ENCODE measurements at places on chromosomes 7 and 10.

GRCh38 chr7:28621369-28621841 lies 209.1 kb downstream of the CREB5 start:
- DNase-seq, result no peak

DNA sequence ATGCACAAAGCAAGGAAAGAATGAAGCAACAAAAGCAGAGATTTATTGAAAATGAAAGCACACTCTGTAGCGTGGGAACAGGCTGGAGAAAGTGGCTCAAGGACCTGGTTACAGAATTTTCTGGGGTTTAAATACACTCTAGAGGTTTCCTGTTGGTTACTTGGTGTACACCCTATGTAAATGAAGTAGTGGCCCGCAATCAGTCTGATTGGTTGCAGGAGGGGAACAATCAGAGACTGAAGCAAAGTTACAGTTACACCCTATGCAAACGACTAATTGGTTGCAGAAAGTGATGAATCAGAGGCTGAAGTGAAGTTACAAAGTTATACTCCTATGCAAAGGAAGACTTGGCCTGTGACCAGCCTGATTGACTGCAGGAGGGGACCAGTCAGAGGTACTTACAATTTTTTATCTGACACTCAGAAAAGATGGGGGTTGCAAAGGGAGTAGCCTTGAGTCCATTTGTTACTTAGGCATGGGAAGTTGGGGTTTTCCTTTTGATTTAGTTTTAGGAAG lies 3.6 kb upstream of the MTPN start:
- peak; percentile 53 for DNase-seq

- peak; percentile 22 for DNase-seq
These were observed 312.1 kb upstream of the MEOX2 start for GRCh38 chr7:15998617-15999016.

DNA sequence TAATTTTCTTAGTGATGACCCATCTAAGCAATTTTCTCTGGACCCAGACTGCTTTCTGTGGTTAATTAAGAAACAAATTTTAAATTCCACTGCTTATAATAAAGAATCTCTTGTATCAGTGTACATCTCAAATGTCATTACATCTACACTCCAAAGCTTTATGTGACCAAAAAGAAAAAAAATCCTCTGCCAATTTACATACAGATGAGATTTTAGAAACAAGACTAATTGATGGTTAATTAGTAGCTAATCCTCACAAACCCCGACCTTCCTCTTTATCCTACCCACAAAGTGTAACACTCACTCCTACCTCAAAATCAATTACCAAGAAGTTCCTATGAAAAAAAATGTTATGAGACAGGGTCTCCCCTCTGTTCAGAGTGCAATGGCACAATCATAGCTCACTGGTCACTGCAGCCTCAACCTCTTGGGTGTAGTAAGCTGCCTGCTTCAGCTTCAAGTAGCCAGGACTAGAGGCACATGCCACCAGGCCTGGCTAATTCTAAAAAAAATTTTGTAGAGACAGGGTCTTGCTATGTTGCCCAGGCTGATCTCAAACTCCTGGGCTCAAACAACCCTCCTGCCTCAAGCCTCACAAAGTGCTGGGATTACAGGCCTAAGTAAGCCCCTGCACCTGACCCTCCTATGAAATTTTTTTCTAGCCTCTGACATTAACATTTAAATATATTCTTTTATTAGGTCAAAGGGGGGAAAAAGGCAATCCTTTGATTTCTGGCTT lies 14.8 kb downstream of the KIF5B start:
- DNase-seq, result no peak

GRCh38 chr10:5506246-5506645 lies 6.9 kb upstream of the CALML5 start:
- no peak for DNase-seq

Data from foreskin fibroblast (primary cell).